Heart right ventricle (tissue), 16 donors: ENCODE measurements at places on chromosomes 7 and 10. TPM values are rescaled to one million over a fixed set of nuclear protein-coding genes. Genes with fewer than 3 reads are reported as not detected.
A peak's percentile ranks its signal among the peaks of the same experiment; 100 is the strongest.

DNA sequence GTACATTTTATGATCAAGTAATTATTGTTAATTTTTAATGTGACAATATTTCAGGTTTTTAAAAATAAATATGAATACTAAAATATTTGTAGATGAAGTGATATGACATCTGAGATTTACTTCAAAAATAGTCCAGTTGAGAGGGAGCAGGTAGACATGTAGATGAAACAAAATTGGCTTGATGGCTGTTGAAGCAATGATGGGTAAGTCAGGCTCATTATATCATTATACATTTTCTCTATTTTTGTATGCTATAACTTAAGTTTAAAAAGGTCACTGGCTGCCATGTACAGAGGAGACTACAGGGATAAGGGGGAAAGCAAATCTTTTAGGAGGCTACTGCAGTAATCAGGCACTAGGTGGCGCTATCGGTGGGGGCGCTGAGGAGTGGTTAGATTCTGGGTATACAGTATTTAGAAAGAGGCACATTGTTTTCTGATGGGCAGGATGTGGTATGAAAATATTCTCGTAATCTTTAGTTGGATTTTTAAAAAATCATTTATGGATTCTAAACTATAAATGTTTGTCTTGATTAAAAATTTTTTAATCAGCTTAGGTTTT is 189.8 kb upstream of the IMMP2L start:
- DNase-seq = peak; percentile 52

Gene ADIRF
- 38.6 TPM for total RNA-seq

Gene BTBD16
- not detected for total RNA-seq

Gene NANOS1
- total RNA-seq = 12.6 TPM

DNA sequence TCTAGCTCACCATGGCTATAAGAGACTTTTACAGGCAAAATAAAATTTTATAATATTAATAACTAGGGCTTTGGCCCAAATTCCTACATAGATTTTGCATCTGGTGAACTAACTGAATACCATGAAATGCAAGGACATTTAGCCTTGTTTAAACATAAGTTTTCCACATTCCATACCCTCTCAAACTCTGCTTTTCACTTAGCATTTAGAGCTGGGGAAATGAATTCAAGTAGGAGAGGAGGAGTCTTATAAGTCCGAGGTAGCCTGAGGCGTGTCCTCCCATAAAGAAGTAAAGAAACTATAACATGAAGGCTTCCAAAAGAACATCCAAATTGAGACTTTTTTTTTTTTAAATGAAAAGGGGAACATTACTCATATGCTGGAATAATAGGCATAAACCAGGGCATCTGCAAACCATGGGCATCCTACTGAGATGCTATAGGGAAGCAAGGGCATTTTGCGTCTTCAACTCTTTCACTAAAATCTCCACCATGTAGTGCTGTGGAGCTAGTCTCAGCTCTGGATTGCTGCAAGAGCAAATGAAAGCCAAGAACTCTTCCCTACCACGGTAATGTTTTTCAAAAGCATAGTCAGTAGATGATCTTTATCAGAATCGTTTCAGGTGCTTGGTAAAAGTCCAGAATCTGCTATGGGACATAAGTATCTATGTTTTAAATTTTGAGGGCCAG is 79.1 kb downstream of the PALS2 start:
- DNase-seq = no peak

- no peak for DNase-seq
These were observed 24.8 kb downstream of the ADCY1 start for GRCh38 chr7:45598886-45599520.

DNA sequence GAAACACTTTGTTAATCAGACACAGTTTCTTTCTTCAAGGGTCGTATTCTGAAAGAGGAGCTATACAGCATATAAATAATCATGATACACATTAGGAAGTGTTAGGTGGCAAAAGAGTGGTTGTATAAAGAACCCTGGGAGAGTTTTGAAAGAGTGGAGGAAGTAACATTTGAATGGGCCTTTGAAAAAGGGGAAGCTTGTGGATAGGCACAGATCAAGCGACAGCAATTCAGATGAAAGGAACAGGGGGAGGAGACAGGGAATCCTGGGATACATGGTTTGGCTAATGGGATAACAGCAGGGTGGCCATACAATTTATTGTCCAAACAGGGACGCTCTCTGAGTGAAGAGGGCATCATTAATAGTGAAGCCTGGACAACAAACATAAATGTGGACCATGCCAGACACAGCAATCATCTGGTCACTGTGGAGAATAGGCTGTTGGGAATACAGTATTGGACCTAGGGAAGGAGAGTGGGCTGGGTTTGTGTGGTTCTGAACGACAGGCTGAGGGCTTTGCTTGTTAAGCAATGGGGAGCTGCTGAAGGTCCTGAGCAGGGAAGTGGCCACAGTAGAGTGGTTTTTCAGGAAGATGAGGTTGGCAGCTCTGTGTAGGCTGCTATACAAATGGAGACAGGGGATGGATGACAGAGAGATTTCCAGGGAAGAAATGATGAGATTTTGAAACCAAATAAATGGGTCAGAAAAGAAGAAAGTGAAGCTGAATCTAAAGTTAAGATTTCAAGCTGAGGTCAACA is 75.9 kb downstream of the ICA1 start:
- DNase-seq = no peak

Gene RPEL1
- not detected for total RNA-seq
